ENCODE measurements at places on chromosomes 3 and 15.

- no peak for DNase-seq
These were observed 36.5 kb downstream of the FSIP1 start for GRCh38 chr15:39746176-39746575.

GRCh38 chr3:159187706-159188105 lies 385.9 kb downstream of the MFSD1 start:
- no peak for DNase-seq

- DNase-seq, result no peak
These were observed 91.9 kb upstream of the PRR23C start for GRCh38 chr3:139136469-139137202.

DNA sequence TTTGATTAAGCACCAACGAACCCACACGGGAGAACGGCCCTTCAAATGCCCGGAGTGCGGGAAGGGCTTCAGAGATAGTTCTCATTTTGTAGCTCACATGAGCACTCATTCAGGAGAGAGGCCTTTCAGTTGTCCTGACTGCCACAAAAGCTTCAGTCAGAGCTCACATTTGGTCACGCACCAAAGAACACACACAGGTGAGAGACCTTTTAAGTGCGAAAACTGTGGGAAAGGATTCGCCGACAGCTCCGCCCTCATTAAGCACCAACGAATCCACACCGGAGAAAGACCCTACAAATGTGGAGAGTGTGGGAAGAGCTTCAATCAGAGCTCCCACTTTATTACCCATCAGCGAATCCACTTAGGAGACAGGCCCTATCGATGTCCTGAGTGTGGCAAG lies 8.7 kb downstream of the ZNF774 start:
- no peak for DNase-seq

DNA sequence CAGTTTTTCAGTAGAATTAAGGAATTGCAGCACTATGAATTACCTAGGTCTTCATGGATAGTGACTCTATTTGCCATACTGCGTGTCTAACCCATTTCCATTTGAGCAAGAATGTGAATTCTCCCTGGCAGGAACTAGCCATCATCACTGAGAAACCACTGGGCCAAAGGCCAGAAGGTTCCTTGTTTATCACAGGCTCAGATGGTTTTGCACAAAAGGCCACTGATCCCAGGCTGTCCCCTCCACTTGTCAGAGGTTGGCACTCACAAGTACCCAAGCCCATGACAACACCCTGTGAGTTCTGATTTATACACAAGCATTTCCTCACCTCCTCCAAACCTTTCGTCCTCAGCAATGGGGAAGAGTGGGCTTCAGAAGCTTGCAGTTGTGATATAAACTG lies 131.8 kb downstream of the FOXB1 start:
- DNase-seq, result no peak

GRCh38 chr3:17686613-17687012 lies 55.8 kb downstream of the TBC1D5 start:
- DNase-seq, result no peak

Data from activated CD8-positive, alpha-beta T cell treated with anti-CD3 and anti-CD28 coated beads, Interleukin-2, amount 10 ng/mL, durations not matched to agents 7 days and 5 days (primary cell).